ENCODE measurements at places on chromosomes 2 and 18. TPM values are rescaled to one million over a fixed set of nuclear protein-coding genes. Genes with fewer than 3 reads are reported as not detected.

GRCh38 chr18:72783530-72783929, 84.3 kb downstream of the NETO1 start:
- no peak for DNase-seq

DNA sequence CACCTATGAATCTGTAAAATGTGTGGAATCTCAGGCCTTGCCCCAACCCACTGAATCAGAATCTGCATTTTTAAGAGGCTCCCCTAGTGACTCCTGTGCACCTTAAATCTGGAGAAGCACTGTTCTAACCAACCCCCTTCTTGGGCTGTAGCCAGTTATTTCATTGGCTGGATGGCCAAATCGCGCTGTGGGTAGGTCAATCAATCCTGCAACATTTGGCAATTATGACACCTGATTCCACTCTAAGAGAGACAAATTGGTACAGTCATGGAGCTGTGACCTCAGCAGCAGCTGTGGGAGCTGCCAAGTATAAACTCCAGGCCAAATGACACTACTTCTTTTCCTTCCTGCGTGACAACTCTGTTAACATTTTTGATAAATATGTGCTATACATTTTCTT, 208.7 kb downstream of the CLIP4 start:
- no peak for DNase-seq

GRCh38 chr2:98903767-98904485, 32.1 kb downstream of the CRACDL start:
- DNase-seq: no peak

GRCh38 chr2:8836971-8837794, at the start of gene KIDINS220:
TSS of gene KIDINS220 (minus strand) at chr2:8837613. CDS start at chr2:8827093, 10,520 bp downstream.
- no peak for DNase-seq

GRCh38 chr2:206328974-206329373, 54.5 kb downstream of the ZDBF2 start:
- no peak for DNase-seq

GRCh38 chr2:239201531-239201876, 199.3 kb downstream of the HDAC4 start:
- no peak for DNase-seq

DNA sequence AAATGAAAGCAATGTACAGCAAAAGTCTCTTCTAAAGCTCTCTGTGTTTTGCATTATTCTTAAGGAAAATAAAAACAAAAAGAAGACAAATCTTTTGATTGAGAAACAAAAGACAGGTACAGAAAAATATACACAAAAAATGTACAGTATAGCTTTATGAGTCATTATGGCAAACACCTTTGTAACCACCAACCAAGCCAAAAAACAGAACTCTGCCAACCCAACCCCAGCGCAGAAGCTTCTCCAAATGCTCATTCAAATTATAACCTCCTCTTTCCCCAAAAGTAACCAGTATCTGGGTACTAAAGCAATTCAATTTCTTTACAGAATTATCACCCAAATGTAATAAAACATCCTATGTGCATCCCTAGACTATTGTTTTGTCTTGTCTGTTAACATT, 255.9 kb upstream of the STON1 start:
- no peak for DNase-seq

DNA sequence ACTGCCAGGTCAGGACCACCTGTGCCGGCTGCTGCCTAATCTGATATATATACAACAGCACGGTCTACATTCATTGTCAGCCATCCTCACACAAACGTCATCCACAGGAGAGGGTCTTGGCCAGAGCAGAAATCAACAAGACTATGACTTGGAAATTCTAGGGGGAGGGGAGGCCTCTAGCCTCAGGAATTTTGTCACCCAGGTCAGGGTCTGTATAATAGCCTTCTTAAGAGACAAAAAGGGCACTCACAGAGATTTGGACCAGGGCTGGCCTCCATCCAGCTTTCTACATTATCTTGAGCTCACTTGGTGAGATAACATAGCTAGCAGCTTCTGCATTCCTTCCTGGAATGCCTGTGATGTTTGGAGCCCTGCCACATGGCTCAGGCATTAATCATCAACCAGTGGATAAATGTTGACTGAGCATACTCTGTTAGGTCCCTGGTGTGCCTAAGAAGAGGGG, 50.4 kb upstream of the CTIF start:
- peak; percentile 90 for DNase-seq

- DNase-seq: no peak
Observed at GRCh38 chr2:143261986-143262385, 132.8 kb downstream of the ARHGAP15 start.

DNA sequence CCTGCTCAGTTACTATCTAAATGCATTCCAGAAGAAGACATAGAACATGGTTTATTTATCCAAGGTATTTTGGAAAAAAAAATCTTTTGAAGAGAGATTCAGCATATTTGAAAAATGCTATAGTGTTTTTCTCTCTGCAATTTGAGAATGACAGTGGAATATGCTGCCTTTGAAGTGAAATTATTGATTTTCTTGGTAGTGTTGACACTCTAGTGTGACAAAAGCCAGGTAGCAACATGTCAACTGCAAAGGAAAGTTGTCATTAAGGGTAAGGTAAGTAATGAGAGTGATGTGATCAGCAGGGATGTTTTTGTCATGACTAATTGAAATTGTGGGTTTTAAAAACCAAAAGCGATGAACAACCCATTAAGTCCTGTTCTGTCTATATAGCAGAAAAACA, 1387.1 kb upstream of the TMEFF2 start:
- no peak for DNase-seq

- no peak for DNase-seq
Observed at GRCh38 chr2:221649051-221649775, 77.1 kb upstream of the EPHA4 start.

GRCh38 chr2:240364961-240365775, 70.3 kb upstream of the GPC1 start:
- DNase-seq: no peak

- no peak for DNase-seq
Observed at GRCh38 chr2:40343902-40344301, 108.0 kb downstream of the SLC8A1 start.

DNA sequence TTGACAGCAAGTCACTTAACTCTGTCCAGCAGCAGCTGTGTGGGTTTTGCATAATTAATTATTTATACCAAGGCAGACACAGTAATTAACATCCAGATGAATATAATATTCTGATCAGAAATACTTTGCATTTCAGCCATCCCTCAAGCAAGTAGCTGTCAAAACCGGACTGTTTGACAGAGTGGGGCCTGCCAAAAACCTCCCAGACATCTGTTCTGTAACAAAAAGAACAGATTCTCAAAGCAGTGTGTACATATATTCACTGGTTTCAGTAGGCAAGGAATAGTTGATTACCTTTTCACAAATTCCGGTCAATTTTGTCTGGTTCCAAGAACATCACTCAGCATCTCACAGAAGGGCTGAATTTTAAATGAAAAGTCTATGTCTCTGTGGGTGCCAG, 291.6 kb downstream of the CMPK2 start:
- DNase-seq: no peak

GRCh38 chr2:168780669-168781071, 21.8 kb upstream of the NOSTRIN start:
- DNase-seq: no peak

- no peak for DNase-seq
Observed at GRCh38 chr2:174969091-174969734, 36.0 kb downstream of the CHN1 start.

- peak; percentile 44 for DNase-seq
Observed at GRCh38 chr2:2646433-2647051, 315.5 kb upstream of the MYT1L start.

- no peak for DNase-seq
Observed at GRCh38 chr2:172106108-172106961, 3.6 kb upstream of the DLX2 start.

- no peak for DNase-seq
Observed at GRCh38 chr2:1988049-1988448, 243.7 kb upstream of the PXDN start.

DNA sequence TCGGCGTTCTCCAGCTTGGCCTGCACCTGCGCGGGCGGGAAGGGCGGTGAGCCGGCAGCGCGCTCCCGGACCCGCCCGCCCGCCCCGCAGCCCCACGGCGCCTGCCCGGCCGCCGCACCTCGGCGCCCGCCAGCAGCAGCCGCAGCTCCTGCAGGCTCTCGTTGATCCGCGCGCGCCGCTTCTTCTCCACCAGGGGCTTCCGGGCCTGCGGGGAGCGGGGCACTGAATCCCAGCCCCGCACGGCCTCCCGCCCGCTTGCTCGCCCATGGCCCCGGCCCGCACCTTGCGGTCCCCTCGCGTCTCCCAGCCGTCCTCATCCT, 335 bp downstream of the HES6 start:
- no peak for DNase-seq

- DNase-seq: no peak
Observed at GRCh38 chr2:109648041-109648527, 33.9 kb downstream of the SOWAHC start.

DNA sequence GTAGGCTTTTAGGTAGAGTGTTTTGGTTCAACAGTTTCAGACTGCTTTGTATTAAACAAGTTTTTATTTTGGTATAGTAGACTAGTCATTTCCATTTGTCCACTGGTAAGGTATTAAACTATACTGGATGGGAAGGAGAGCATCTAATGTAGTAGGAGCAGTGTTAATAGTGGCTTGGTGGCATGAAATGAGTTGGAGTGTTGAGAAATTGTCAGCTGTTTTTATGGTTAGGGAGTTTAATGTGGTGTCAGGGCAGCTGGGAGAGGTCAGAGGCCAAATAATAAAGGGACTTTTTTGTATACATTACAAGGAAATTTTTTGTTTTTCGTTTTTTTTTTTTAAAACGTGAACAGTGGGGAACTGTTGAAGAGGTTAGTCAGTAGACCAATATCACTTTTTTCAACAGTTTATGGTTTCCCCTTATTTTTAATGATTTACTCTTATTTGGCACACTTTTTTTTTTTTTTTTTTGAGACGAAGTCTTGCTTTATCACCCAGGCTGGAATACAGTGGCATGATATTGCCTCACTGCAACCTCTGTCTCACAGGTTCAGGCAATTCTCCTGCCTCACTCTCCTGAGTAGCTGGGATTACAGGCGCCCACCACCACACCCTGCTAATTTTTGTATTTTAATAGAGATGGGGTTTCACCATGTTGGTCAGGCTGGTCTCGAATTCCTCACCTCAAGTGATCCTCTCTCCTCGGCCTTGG, 21.2 kb downstream of the ACTR3 start:
- no peak for DNase-seq

- DNase-seq: no peak
Observed at GRCh38 chr18:4454537-4455112, 482 bp downstream of the DLGAP1 start.

DNA sequence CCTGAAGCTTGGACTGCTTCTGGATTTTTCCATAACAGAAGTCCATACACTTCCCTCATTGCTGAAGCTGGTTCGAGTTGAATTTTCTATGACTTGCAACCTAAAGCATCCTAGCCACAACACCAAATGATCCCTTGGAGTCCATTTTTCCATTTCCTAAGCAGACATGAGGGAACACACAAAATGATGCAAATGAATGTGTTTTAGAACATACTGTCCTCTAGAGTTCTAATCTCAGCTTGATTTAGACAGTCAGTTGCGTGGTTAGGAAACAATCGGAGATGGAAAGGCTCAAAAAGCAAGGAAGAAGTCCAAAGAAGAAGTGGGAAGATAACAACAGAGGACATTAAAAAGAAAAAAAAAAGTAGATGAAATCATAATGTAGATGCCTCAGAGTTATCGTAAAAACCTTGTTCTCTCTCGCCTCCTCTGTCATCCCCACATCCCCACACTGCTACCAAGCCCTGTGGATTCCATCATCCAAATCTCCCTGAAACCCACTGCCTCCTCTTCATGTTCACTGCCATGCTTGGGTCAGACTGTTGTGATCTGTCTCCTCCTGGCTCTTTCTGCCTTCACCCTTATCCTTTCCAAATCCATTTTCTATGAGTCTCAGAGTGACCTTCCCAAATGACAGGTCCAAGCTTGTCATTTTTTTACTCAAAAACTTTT, 58.4 kb downstream of the TMEM247 start:
- no peak for DNase-seq

DNA sequence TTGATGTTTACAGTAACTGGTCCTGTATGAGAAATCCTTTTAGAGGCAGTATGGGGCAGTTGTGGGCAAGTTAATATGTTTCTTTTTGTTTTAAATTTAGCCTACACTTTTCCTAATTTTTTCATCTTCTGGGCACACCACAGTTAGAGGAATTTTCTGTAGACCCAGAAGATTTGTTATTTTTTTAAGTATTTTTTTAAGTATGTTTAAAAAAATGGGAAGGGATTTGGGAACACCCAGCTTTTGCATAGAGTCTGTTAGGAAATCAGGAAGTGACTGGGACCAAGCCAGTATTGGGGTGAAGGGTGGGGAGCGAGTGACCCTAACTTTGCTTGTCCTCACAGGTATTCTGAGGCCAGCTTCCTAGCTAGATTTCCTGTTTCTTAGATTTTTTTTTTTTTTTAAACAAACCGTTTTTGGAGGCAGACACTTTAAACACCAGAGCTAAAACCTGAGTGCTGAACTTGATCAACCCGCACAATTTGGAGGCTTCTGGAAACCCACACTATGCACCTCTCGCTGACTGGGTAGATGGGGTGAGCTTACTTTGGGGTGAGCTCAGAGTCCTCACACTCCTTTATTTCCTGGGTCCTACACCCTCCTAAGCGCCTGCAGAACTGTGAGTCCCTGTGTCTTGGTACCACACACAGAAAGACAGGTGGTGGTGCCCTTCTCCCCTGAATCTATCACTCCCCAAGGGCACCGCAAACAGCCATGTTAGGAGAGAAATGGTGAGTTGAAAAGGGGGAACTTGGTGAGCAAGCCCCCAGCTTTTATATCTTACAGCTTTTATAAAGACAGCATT, 5.2 kb downstream of the GATA6 start:
- no peak for DNase-seq

DSC3 gene
- total RNA-seq: 3.3 TPM

REG3G gene
- not detected for total RNA-seq

TMEM247 gene
- not detected for total RNA-seq

FAM228B gene
- total RNA-seq: 11.0 TPM

RESP18 gene
- total RNA-seq: not detected

ZNF396 gene
- total RNA-seq: 3.3 TPM

CD207 gene
- not detected for total RNA-seq

TSPYL6 gene
- total RNA-seq: not detected

OSBPL6 gene
- total RNA-seq: 3.8 TPM

PPP1R1C gene
- 2.1 TPM for total RNA-seq

MARCO gene
- total RNA-seq: 0.33 TPM

ABCG8 gene
- total RNA-seq: not detected

CFLAR gene
- 99.7 TPM for total RNA-seq

ZNF512 gene
- 55.9 TPM for total RNA-seq

ZNF892 gene
- total RNA-seq: 6.7 TPM

TFCP2L1 gene
- total RNA-seq: 5.9 TPM

C1QL2 gene
- not detected for total RNA-seq

SERPINB4 gene
- total RNA-seq: not detected

ANKRD62 gene
- not detected for total RNA-seq

Data from kidney epithelial cell (primary cell).